ENCODE measurements at places on chromosomes 13 and 19. TPM values are rescaled to one million over a fixed set of nuclear protein-coding genes. Genes with fewer than 3 reads are reported as not detected.

Gene ZSCAN4
- total RNA-seq, result not detected

Gene EDDM13
- not detected for total RNA-seq

- peak; percentile 85 for DNase-seq
Observed at GRCh38 chr19:45645631-45646344, 6.6 kb upstream of the EML2 start.

DNA sequence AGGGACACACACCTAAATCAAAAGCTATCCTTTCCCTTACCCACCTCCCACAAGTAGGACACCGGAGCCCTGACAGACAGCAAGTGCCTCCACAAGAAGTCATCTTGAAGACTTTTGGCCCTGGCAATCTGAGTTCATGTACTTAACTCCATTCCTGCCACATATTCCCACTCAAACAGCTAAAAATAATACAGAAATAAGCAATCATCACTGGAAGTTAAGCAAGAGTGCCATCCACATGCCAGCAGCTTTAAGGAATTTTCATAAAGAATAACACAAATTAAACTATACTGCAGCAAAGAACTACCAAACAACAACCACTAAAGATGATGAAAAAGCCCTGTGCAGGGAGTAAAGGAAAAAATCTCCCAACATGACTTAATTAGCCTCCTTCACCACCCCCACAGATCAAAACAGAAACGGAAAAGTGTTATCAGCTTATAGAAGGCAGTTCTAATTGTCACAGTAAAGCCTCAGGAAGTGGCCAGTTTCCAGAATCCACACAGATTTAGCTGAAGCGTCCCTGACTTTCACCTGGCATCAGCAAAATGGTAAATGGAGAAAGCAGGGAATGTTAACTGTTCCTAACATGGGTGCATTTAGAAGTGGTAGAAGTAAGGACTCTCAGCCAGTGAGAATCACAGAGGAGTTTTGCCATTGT, 343.9 kb downstream of the TBC1D4 start:
- DNase-seq, result no peak

- DNase-seq, result no peak
Observed at GRCh38 chr19:39083983-39084731, at the start of gene ACP7. ACP7 (plus strand) TSS chr19:39084368; CDS start chr19:39085270, 902 bp downstream.

GRCh38 chr13:24183741-24184182, 23.2 kb downstream of the SPATA13 start:
- DNase-seq, result peak; percentile 67

- no peak for DNase-seq
Observed at GRCh38 chr13:62583466-62583865, 1167.8 kb upstream of the PCDH20 start.

DNA sequence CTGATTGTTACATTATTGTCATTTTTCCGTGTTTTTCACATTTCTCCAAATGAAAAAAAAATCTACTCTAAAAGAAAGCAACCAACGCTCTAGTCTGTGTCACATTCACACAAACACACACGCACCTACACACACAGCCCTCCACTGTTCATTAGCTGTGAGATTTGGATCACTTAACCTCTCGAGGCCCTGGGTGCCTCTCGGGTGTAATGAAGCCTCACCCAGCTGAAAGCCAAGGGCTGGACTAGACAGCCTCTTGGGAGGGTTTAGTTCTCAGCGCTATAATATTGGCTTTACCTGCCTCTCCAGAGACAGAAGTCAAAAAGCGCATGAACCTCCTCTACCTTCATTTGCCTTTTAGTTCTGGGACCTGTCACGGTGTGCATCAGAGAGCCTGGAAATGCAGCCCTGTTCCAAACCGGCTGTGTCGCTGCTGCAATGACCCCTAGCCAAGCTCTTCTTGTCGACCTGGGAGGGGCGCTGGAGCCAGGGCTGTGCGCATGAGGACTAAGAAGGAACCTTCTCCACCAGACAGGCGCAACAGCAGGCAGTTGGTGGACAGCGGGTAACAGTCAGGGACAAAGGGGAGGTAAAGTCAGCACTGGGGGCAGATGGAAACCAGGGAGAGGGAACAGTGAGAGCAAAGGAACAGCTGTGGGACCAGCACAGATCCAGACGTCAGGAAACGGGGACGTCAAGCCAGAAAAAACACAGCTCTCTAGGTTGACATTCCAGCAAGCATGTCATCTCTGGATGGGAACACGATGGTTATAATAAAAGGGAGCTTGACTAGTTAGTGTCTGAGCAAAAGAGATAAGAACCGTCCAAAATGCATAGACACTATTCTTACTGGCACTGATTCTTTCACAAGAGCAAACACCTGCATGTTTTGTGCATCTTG, 375.9 kb downstream of the EFNB2 start:
- DNase-seq, result no peak

DNA sequence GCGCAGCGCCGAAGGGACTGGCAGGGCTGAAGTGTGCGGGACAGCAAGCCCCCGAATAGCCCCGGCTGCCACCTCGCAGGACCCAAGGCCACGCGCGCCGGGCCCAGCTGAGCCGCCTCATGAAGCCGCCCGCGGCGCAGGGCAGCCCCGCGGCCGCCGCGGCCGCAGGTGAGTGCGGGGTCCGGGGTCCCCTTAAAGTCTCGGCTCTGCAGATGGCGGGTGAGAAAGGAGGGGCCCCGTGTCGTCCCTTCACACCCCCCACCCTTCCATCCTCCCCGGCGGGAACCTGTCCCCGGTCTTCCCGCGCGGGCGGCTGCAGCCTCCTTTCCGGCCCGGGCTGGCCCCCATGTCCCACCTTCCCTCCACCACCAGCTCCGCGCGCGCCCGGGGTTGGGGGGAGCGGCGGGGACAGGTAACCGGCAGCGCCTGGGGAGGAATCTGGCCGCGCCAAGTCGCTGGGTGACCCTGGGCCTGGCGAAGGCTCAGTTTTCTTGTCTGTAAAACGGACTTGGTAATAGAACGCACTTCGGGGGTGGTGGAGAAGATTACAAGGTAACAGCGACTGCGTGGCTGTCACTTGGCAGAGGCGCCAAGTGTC, 338 bp downstream of the RGCC start:
- DNase-seq, result no peak

- DNase-seq, result peak; percentile 67
Observed at GRCh38 chr19:3365836-3366752, at the start of gene NFIC. NFIC (plus strand) TSS chr19:3366583; CDS start chr19:3366637, 54 bp downstream.

Data from mucosa of gallbladder (tissue), 1 donor.